ENCODE measurements at places on chromosomes 7 and 10.
A peak's percentile ranks its signal among the peaks of the same experiment; 100 is the strongest.

- DNase-seq, result no peak
Observed at GRCh38 chr10:27819781-27820531, 74.3 kb upstream of the MKX start.

GRCh38 chr7:43618073-43618472 lies 35.2 kb downstream of the STK17A start:
- DNase-seq, result no peak

GRCh38 chr7:53418834-53419482 lies 383.5 kb downstream of the POM121L12 start:
- no peak for DNase-seq

- DNase-seq, result no peak
Observed at GRCh38 chr7:46934198-46934825, 647.6 kb downstream of the TNS3 start.

- no peak for DNase-seq
Observed at GRCh38 chr7:29929018-29929807, 60.4 kb downstream of the SCRN1 start.

DNA sequence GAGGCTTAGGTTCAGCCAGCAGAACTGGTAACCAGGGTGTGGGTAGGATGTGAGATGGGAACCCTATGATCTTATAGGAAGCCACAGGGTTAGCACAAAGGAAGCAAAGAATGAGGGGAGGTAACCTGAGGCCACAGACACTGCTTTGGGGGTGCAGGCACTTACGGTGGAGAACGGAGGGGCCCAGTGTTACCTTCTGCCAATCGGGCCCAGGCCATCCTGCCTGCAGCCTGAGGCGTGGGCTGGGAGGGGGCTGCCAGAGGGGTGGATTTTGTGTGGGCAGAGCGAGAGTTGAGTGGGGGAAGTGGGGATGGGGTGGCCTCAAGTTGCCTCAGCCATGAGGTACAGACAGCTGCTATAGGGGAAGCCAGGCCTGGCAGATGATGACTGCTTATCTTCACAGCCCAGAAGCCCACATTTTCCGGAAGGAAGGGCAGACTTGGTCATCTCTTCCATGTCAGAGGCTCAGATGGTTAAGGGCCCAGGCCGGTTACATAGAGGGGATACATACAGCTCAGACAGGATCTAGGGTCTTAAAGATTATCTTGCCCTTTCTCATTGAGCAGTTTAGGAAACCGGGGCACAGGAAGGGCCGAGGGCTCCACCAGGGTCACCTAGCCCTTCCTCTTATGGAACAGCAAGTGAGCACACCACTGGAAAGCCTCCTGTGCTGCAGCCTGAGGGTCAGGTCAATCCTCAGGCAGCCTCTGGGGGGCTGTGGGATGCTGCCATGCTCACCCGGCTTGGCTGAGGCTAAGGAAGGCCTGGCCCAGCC lies 24.4 kb upstream of the VSIR start:
- peak; percentile 97 for DNase-seq

DNA sequence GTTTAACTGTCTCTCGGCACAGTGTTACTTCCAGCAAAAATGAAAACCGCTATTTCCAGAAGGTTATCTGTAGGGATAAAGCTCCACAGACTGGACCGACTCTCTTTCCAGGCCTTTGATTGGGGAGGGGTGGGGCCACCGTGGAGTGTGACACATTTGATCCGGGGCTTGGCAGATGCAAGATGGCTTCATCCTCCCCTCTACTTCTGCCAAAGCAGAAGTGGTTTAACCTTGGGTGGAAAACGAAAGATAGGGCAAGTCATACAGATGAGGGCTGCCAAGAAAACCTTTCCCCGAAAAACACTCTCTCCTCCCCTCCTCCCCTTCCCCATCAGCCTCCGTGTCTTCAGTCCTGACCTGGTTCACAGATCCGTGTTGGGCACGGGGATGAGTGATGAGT lies 139.7 kb upstream of the SH2B2 start:
- no peak for DNase-seq

DNA sequence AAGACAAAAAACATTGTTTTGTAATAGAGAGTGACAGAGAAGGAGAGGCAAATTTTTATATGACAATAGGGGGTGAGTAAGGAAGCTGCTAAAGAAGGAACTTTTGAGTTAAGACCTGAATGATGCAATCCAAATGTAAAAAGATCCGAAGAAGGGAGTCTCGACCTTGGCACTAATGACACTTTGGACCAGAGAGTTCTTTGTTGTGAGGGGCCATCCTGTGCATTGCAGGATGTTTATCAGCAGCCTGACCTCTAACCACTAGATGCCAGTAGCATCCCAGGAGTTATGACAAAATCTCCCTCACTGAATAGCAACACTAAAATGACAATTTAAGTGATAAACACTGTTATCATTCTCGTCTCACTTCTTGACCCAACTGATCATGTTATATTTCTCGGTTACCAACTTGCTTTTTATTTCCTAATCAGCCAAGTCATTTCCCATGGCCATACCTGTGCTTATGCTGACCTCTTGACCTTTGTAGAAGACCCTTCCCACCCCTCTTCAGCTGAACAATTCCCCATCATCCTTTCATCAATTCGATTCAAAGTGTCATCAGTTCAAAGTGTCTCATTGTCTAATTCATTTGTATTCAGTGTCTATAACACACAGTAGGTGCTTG lies 30.0 kb downstream of the DGKI start:
- no peak for DNase-seq

DNA sequence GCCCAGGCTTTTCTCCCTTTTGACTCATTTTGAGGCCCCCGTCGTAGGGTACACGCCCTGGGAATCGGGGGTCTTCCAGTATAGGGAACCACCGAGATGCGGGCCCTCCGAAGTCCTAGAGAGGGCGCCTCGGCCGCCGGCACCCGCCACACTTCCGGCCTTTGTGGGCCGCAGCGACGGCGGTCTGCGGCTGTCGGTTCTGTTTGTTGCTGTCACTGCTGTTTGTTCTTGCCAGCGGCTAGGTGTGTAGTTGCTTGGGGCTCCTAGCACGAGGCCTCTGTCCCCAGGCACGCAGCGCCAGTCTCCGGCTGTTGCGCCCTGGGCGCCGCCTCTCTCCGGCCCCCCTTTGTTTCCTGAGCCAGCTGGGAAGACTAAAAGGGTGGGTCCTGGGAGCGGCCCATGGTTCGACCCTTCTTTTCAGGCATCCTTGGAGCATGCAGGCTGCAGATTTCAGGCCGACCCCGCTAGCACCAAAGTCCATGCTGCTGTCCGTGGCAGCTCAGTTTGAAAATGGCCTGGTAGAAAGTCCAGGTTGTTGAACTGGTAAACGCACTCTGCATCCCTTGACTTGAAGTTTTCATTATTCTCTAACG lies 17.8 kb upstream of the ZKSCAN1 start:
- DNase-seq, result peak; percentile 44

GRCh38 chr7:151494298-151495284 lies 25.1 kb downstream of the RHEB start:
- no peak for DNase-seq

GRCh38 chr10:95384011-95384704 lies 93.4 kb upstream of the PDLIM1 start:
- DNase-seq, result no peak

GRCh38 chr7:158016180-158017097 lies 571.2 kb downstream of the PTPRN2 start:
- no peak for DNase-seq

GRCh38 chr7:37372750-37373149 lies 75.9 kb downstream of the ELMO1 start:
- DNase-seq, result no peak

DNA sequence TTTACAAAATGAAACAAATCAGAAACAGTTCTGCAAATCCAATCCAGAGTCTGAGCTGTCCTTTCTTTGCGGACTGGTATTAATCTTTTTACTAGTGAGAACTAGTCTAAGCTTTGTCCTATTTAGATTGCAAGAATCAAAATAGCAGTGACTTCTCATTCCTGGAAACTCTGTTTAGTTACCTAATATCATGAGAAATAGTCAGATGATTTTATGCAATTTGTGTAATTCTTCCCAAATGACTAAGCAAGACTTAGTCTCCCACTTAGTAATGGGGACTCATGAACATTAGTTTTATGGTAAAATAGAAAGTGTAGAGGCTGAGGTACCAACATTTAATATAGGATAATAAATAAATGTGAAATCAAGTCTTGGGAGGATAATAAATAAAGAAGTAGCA lies 341.3 kb downstream of the DNAJB9 start:
- DNase-seq, result no peak

DNA sequence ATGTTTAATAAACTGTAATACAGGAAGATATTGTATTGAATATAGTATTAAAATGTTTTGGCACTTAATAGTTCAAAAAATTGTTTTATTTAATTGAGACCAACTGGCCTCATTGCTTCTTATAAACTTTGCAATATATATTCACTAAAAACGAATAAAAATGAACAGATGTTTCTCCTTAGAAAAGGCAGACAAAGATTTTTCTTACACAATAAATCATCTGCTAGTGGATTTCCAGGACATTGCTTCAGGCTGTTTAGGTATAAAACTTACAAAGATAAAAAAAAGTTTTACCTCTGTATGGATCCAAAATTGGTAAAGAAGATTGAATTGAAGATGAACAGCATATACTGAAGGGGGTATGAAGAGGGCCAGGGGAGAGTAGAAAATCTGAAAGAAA lies 143.6 kb downstream of the AGMO start:
- no peak for DNase-seq

DNA sequence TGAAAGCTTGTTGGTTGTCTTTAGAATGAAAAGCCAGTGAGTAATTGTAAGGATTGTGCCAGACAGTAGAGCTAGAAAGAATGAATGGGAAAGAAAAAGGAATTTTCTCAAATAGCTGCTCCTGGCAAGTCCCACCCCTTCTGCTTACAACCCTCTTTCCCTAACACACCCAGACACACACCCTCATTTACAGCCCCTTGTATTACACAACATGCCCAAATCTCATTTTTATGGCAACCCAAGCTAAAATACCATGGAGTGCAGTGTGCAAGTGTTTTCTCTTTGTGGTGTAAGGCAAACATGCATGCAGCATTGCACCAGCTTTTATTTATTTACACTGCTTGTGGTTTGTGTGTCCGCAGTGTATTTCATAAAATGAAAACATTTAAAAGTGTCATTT lies 1.5 kb downstream of the PRKAR2B start:
- DNase-seq, result no peak

DNA sequence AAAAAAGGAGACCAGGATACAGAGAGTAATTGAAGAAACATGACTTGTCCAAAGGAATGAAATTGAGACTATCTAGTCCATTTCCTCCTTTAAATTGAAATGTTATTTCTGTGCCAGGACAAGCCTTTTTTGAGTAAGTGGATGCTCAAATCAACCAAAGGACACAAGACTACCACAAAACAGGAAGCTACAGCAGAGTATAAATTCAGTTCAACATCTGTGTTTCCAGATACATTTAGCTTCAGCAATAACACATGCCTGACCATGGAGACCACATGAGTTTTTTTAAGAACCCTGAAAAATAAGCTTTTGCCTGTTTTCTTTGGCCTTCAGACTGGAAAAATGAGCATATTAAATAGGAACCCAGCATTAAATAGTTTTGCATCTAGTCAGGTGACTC lies 707.5 kb downstream of the ZWINT start:
- no peak for DNase-seq

- DNase-seq, result peak; percentile 79
Observed at GRCh38 chr10:95295031-95295755, 4.4 kb upstream of the PDLIM1 start.

GRCh38 chr7:91375378-91375777 lies 111.1 kb downstream of the FZD1 start:
- no peak for DNase-seq

- DNase-seq, result no peak
Observed at GRCh38 chr7:16648551-16648950, 2.6 kb downstream of the BZW2 start.

DNA sequence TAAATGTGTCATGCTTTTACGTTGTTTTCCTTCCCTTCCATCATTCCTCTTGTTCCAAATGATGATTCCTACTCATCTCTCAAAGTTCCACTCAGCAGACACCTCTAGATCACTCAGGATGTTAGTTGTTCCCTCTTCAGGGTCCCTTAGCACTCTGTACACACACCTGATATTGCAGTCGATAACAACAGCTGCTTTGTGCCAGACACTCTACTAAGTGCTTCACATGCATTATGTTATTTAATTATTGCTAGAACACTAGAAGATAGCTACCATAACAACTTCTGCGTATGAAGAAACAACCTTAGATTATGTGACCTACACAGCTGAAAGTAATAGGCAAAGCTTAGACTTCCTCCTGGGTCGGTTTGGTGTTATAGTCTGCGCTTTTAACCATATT lies 29.6 kb downstream of the PCBD1 start:
- no peak for DNase-seq

DNA sequence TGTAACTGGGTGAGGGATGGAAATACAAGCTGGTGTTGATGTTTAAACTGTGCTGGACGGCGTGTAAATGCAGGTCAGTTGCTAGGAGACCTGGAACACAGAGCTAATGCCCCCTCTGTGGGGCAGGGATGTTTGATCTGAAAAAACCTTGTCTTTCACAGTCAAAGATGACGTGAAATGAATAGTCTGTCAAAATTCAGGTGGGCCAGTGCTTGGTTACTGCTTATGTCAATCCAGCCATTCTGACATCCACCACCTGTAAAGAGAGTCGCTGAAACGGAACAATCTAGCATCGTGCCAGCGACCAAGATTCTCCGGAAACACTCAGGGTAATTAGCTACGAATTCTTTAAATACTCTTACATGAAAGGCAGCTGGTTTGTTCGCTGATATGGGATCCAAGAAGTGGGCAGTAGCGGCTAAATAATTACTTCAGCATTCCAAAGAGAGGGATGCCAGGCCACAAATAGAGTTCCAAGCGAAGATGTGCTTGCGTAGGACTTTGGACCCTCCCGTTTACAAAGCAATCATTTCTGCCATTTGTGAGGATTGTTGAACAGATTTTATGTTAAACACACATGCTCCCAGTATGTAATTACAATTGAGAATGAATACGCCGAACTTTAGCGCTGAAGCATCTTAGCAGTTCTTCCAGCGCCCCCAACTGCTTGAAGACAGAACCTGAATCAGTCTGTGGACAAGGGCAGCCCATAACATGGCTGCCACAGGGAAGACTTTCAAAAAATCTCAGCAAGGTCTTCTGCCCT lies 7.3 kb upstream of the ASB4 start:
- no peak for DNase-seq

GRCh38 chr7:2869981-2870380 lies 25.9 kb upstream of the GNA12 start:
- DNase-seq, result no peak
